ENCODE measurements at places on chromosomes 13 and 19.
A peak's percentile ranks its signal among the peaks of the same experiment; 100 is the strongest.

DNA sequence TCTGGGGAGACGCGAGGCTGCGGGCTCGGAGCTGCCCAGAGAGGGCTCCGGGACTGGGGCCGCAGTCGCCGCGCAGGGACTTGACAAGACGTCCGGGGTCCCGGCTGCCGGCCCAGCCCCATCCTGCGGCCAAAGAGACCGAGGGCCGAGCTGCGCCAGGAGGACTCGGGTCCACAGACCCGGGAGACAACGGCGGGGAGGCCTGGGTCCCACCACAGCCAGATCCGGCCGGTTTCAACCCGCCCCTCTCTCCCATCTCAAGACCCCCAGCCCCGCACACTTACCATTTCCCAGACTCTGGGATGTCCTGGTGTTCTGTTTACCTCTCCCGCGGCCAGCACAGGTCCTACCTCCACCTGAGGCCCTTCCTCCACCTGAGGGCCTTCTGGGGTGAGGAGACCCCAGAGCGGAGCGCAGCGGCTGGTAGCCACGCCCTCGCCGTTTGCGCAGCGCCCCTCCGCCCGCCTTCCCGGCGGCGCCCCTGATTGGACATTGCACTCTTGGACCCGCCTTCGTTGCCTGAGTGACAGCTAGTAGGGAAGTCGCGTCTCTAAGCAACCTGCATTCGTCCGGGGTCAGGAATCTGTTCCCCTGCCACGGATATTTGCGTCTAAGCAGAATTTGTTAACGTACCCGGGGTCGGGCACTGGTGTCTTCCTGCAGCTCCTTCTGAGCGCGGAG, at the start of gene ZNF709:
Gene ZNF709 (minus strand): TSS at position 446 of the 681 bp plus-strand sequence. CDS start 159 bp downstream, at position 287.
- DNase-seq: peak; percentile 89

GRCh38 chr13:38463048-38463447, 113.4 kb downstream of the UFM1 start:
- DNase-seq: no peak

DNA sequence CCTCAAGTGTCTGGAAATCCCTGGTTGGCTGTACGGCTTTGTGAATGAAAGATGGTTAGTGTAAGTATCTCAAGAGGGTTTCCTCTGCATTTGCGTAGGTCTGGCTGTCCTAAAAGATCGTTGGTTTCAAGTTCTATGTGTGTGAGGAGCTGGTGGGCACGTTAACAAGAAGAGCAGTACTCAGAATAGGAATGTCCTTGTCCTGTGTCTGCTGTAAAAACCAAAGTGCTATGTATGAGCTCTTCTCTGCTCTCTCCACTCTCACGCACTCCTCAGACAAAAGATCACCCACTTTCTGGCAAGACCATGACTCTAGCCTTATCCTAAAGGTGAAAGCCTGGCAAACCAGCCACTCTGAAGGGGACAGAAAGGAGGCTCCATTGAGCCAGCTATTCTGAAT, 39.1 kb downstream of the USP12 start:
- no peak for DNase-seq

DNA sequence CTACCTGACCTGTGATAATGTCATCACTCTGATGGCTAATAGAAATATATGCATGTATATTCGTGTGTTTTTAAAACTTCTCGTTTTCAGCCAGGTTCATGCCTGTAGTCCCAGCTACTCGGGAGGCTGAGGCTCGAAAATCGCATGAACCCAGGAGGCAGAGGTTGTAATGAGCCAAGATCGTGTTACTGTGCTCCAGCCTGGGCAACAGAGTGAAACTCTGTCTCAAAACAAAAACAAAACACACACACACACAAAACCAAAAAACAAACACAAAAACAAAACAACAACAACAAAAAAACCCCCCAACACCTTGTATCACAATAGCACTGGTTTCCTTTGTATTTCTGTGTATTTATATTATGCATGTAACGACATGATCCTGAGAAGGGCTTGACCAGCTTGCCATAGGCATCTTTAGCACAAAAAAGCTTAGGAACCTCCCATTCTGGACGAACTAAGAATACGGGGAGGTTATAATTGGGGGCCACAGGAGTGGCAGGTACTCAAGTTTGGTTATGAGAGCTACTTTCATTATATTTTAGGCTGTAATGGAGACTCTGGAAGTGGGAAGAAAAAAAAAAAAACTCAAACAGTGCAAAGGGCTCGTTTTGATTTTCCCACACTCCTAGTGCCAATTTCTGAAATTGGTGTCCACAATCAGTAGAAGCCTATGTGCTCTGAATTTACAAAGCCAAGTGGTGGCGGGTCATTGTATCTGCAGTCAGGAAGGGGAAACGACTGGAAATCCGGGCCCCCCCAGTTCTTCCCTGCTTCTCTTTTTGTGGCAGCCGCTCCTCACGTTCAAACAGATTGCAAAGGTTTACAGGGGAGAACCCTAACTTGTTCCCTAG, 1.2 kb upstream of the ACP7 start:
- DNase-seq: no peak

DNA sequence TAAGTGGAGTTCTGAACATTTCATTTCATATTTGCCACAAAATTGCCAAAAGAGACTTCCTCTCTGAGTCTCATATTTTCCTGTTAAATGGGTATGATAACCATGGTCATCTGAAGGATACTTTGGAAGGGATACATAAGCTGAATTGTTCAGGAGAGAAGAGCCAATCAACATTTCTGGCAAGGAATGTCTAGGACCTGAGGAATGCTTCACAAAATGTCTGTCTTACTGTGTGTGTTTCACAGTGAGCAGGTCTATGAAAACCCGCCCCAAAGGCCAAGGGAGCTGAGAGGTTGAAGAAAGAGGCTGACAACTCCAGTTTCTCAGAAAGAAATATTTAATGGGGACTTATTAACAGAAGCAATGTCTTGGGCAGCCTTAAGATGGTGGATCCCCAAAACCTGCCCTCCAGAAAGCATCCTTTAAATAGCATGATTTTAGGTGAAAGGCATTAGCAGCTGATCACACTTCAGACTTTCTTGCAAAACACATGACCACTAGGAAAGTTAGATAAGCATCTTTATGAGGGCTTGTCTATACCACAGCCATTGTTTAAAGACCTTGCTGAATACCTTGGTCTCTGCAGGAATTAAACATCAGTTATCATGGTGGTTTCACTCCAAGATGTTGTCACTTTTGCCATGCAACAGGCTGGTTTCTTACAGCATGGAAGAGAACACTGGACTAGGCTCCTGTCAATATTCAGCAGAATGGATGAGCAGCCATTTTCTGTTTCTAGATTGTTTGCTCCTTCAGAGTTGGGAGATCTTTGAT, 78.9 kb downstream of the TNFSF11 start:
- DNase-seq: no peak

DNA sequence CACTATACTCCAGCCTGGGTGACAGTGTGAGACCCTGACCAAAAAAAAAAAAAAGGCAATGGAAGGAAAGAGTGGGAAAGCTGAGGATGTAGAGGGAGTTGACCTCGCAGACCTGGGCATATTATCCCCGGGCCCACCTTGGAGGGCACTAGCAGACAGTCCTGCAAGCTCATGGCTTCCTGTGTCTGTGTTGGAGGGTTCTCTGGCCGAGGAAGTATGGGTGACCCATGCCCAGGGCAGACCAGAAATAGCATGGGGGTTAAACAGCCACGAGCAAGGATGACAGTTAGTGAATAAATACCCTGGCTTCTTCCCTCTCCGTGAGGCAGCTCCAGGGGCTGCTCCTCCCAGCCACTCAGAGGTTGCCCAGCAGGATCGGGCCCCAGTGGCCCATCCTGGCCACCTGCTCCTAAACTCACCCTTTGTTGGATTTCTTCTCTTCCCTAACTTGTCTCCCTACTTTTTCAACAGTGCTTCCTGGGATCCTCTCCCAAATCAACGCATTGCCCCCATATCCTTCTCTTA, 485.8 kb downstream of the ZNF536 start:
- DNase-seq: no peak

DNA sequence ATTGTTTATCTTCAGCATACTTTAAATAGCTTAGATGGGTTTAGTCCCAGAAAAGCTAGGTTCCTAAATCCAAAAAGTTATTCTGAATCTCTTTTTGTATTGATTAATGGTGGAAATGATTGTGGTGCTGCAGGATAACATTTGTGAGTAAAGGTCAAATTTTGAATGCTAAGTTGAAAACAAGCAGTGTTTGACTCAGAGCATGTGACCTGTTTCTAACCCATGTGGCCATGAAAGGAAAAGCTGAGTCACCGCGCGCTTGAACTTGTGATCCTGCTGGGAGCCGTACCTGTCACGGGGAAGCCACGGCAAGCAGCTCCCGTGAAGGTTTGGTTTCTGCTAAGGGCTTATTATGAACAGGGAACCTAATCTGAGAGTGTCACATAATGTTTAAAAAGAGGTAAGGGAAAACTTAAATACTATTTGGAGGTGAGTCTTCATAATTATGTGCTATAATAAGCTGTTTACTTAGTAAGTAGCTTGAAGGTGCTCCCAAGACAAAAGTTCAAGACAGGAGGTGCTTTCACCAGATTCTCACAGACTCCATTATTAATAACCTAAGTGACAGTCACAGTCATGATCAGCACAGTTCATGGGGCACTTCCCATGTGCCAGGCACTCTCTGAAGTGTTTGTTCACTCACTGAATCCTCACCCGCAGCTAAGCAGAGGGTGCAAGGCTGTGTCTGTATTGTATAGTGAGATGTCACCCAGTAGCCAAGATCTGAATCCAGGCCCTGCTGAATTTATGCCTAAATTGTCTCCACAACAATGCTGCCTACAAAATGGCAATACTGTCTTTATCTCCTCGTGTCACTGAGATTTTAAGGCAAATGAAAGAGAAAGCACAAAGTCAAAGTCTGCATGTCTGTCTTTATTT, 286.5 kb downstream of the MYO16 start:
- peak; percentile 82 for DNase-seq

DNA sequence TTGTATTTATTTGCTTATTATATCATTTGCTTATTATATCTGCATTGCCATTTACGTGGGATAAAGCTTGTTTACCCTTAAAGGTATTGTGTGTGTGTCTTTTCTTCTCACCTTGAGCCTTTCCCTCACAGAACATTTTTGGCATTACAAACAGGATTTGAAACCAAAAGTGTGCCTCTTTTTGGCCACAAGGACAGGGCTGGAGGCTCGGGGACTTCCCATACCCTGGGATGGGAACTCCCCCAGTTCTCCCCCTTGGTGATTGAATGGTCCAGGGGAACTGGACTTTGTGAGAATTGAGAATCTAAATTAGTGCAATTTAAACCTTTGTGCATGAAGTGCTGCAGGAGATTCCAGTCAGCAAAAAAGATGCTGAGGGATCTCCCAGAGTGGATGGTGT, 2.4 kb upstream of the ZNF506 start:
- DNase-seq: no peak

- DNase-seq: no peak
Measured at GRCh38 chr13:20114066-20114610, 46.7 kb downstream of the GJA3 start.

DNA sequence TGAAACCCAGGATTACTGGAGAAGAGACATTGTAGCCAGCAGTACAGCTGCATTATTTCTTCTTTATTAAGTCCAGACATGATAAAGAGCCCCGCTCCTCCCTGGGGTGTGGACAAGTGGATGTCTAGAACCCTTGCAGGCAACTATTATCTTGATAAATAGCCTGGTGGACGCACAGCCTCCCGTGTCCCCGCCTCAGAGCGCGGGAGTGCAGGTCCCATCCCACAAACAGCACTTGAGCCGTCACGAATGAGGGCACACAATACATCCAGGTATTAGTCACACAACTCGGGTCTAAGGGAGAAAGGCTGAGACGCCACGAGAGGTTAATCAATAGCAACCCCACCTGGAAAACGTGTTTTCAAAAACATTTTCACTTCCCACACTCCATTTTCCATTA, 213.2 kb upstream of the SOX1 start:
- DNase-seq: no peak

DNA sequence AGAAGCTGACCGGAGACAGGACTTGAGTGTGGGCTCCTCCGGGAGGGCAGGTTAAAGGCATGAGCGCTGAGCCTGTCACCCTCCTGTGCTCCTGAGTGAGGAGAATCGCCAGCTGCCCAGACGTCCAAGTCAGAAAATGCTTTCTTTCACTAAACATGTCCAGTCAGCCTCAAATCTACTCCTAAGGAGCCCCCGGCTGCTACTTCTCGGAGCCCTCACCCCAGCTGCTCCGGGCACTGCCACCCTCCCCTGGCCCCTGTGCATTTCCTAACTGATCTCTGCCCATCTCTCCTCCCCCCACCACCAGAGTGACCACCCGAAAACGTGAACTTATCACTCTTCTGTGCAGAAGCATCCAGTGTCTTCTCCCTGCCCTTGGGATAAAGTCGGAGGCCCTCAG, 277.5 kb upstream of the SOX1 start:
- no peak for DNase-seq

DNA sequence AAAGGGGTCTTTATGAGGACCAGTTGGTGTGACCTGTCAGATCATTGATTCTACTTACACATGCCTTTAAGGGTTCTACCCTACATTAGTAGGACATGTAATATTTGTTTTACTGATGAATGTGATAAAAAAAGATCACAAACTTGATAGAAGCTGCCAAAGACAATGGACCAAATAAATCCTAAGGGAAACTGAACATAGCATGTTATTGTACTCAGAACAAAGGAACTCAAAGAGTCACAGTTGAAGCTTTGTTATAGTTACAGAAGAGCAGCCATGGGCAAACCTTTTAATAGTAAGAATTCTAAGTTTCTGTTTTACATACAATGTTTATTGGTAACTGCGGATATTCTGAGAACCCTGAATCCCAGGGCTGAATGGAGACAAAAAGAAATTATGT, 780.1 kb downstream of the SLITRK6 start:
- no peak for DNase-seq

- no peak for DNase-seq
Measured at GRCh38 chr19:6261883-6262282, 17.9 kb downstream of the MLLT1 start.

- DNase-seq: no peak
Measured at GRCh38 chr13:49740870-49741269, 49.6 kb upstream of the EBPL start.

- DNase-seq: no peak
Measured at GRCh38 chr13:61463024-61463423, 47.4 kb upstream of the PCDH20 start.

- peak; percentile 87 for DNase-seq
Measured at GRCh38 chr19:10269333-10270179, 1.4 kb upstream of the ICAM1 start.

- no peak for DNase-seq
Measured at GRCh38 chr13:21796066-21796465, 125.2 kb downstream of the FGF9 start.

DNA sequence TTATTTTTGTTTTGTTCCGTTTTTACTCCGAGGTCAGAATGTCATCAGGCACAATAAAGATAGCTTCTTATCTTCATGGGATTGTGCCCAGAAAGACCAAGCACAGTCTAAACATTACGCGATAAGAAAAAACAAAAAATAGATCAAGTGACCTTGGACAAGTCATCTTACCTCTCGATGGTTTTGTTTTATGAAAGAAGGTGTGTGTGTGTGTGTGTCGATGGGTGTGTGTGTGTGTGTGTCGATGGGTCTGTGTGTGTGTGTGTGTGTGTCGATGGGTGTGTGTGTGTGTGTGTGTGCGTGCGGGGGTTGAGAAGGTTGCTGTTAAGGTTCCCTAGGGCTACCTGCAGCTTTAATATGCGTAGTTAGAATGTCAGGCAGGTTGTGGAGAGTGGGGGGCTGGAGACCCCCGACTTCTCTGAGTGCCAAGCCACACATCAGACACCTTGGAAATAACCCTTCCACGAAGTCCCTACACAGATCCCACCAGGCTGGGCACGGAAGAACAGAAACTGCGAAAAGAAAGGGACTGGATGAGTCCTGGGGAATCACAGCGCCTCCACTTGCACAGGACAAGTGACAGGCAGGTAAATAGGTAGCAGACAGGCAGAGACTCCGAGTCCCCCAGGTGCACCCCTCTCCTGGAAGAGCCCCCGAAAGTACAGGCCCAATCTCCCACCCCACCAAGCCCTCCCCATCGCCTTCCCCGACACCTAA, 458 bp upstream of the ATP8A2 start:
- DNase-seq: no peak

Data from activated naive CD4-positive, alpha-beta T cell treated with anti-CD3 and anti-CD28 coated beads, Interleukin-2, amount 50 U/mL, for 16 hours (primary cell).